ENCODE measurements at places on chromosomes 2 and 18.

DNA sequence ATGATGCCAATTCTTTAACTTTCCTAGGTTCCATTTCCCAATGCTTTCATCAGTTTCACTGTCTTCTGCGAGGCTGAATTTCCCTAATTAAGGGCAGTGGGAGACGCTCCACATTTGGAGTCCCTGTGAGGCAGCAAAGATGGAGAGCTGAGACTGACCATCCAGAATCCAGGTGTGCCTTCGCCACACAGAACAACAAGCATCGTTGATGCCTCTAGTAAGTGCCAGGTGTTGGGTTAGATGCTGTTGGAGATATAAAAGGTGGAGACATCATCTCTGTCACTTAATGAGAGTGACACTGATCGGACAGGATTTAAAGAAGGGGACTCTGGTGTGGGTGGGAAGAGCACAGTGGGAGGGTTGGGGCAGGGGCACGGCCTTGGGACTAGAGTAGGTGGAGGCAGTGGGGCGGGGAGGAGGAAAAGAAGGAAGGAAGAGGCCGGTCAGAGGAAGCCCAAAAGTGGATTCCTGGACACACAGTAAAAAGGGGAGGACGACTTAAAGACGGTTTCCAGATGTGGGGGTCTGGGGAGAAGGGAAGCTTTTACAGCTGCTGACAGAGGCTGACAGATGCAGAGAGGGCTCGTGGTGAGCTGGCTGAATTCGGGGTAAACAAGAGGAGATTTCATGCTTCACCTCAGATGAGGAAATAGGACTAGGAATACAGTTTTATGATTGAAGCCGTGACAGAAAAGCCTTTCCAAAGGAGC is 113.0 kb downstream of the BCL2 start:
- DNase-seq = no peak

DNA sequence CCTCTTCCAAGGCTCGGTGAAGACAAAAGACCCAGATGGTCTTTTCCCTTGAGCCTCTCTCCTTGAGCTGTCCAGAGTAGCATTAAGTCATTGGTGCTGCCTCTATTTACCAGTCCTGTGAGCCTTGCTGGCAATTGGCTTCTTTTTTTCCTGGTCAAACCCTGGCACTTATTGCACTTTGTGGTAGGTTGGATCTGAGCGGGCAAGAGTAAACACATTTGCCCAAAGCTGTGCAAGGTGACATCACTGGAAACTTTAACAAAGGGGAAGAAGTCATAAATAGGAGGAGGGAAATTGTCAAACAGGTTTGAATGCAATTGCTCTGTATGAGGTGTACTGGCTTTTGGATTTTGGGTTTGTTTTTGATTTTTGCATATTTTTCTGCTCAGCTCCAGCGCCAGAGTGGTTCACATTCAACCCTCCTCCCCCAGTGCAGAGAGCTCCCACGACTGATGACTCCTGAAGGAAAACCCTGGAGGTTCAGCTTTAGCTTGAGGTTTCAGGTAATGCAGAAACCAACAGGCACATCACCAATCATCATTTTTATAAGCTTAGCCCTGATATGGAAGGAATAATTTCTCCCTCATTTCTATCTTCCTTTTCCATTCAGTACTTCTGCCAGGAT is 8.3 kb downstream of the KCNE4 start:
- DNase-seq = no peak

- DNase-seq = no peak
Observed at GRCh38 chr2:123853161-123853560, 171.9 kb upstream of the CNTNAP5 start.

DNA sequence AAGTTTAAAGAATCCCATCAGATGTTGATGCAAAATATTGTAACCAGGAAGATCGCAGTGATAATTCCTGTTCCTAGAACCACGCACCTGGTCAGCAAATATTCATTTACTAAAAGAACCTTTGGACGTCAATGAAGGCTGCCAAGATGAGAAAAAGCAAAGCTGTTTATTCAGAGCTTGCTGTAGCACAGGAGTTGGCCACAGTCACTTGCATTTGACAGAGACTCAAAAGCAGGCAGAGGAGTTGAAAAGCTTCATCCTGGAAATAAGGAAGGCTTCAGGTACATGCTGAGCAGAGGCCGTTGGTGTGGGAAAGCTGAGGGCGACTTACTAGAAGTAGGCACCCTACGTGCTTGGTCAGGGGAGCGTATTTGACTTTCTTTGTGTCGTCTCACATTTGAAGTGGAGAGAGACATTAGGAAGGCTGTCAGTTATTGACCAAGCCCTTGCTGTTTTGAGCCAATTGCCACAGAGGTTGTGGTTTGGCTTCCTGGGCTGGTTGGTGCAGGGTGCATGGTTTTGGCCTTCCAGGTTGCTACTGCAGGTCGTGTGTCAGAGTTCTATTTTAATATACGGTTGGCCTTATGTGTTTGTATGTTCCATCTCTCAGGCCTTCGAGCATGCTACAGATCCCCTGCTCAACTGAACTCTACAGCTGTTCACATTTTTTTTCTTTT is 289.6 kb downstream of the METTL4 start:
- DNase-seq = no peak

DNA sequence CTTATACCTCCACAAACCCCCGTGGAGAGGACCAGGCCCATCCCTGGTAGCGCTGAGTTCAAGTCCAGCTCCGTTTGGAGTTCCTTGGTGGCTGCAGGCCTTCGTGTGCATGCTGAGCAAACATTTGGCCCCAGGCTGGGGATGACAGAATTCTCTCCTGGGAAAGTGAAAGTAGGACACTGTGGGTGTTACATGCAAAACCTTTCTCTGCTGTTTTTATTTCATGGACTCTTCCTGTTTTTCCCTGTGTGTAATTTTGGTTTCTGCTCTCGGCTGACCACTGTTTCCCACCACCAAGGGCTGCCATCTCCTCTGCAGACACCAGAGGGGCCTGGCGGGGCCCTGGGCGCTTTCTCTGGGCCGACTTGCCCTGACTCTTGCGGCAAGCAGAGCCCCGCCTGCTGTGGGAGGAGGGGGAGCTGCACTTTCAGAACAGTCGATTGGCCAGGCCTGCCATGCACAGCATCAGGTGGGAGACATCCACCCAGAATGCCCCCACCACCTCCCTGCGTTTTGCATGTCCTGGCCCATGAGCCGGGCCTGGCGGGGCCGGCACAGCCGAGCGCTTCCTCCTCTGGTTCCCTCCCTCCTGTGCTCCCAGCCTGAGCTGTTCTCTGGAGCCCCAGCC is 102.4 kb downstream of the CABLES1 start:
- no peak for DNase-seq

DNA sequence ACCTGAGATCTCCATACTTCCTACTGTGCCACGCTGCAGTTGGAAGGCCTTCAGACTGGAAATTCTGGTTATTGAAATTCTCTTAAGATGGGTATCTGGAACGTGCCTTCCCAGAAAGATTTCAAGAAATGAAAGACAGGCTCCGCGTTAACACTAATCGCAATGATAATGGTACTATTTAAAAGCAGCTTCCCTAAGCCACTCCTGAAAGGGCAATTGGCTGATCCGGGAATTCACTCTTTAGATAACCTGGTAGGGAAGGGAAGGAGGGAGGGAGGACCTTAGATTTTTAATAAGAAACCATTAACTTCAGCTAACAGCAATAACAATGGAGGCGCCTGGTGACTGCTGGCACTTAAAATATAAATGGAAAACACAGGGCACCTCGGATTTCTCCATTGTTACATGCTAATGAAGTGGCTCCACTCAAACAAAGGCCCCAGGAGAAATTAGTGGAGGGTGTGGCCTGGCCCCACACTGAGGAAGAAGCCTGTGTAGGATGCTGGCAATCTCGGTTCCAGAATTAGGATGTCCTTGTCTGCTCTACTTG is 22.5 kb upstream of the MTA3 start:
- no peak for DNase-seq

DNA sequence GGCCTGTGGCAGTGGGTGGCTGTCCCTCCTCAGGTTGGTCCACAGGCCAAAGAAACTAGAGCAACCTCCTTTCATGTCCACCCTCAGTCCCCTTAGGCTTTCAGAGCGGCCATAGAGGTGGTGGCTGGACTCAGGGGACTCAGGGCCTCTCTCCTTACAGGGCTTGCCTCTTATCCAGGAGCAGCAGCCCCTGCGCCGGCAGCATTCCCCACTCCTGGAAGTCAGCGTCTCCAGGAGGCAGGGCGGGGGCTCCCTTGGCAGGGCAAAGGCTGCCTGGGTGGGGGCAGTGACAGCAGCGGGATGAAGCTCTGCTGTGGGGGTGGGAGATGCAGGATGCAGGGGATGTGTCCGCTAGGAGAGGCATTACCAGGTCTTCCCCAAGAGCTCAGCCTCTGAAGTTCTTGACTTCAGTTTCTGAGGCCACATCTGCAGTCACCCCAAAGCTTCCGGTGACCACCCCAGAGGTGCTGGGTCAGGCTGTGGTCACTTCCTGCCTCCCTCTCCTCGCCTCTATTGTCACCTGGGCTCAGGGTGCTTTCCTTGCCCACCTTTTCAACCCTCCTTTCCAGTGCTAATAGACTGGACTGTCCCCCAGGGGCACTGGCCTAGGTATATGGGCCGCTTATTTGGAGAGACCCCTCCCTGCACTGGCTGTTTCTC is 8.6 kb upstream of the GPR55 start:
- DNase-seq = no peak

GRCh38 chr2:133674433-133675331 is 106.4 kb upstream of the NCKAP5 start:
- peak; percentile 55 for DNase-seq

GRCh38 chr2:53233759-53234547 is 533.7 kb upstream of the CHAC2 start:
- no peak for DNase-seq

DNA sequence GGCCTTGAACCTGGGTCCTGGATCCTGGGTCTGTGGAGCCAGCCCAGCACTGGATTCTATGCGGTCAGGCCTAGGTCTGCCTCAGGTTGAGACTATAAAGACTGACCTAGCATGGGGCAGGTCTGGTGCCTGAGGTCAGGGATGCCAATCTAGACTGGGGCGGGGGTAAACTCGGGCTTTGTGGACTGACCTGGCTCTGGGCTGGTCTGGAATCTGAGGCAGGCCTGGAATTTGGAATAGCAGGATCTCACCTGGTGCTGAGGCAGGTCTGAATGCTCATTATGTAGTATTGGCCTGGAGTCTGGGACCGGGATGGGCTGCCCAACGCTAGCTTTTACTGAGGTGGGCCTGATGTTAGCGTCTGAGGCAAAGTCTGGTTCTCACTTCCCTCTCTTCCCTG is 256.0 kb downstream of the KIAA1328 start:
- DNase-seq = no peak

All from non-pigmented ciliary epithelial cell (primary cell).